CD8-positive, alpha-beta memory T cell (primary cell): ENCODE measurements at places on chromosomes 11 and 22.

DNA sequence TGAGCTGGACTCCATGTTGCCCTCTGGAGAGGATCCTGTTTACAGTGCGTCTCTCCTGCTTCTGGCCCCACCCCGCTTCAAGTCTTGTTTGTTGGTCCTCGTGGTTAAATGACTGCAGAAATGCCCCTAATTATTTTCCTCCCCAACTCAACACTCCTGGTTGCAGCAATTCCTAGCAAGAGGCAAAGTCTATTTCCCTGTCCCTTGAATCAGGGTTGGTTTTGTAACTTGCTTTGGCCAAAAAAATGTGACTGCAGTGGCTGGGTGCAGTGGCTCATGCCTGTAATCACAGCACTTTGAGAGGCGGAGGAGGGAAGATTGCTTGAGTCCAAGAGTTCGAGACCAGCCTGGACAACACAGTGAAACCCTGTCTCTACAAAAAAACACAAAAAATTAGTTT is 41.0 kb upstream of the FGF3 start:
- DNase-seq, result no peak

DNA sequence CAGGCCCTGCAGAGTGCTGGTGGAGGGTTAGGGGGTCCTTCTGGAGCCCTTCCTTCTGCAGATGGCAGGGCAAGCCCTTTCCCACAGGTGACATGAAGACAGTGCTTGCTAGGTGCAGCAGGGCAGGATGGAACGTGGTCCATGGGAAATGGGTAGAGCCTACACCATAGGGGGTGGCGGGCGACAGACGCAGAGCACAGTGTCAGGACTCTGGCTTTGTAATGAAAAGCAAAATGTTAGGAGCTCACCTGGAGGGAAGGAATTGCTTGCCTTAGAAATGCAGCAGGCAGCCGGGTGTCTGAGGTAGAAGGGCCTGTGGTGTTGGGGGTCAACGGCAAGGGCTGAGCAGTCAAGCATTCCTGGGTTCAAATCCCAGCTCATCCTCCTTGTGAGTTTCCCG is 54.9 kb downstream of the ARHGAP8 start:
- DNase-seq, result no peak

DNA sequence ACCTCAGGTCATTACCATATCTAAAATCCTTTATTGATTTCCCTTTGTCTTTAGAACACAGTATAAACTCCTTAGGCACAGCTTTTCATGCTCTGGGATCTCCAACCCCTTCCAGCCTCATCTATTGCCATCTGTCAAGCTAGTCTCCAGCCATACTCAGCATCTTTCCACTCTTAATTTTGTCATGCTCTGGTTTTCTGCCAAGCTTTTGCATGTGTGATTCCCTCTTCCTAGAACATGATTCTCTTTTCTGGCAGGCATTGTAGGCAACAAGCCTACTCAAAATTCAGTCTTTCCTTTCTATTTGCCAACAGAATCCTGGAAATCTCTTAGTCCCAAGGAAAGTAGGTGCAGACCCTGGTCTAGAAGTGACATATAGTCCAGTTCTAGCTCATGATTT is 35.5 kb upstream of the SLC6A5 start:
- no peak for DNase-seq

GRCh38 chr22:22080270-22080669 is 97.7 kb upstream of the TOP3B start:
- DNase-seq, result no peak
